DMS79 treated with DMSO at 0.1 percent for 48 hours (cell line): ENCODE measurements at places on chromosomes 6 and 20.
A peak's percentile ranks its signal among the peaks of the same experiment; 100 is the strongest.

- DNase-seq: no peak
Observed at GRCh38 chr6:10405513-10405900, 9.4 kb downstream of the TFAP2A start.

DNA sequence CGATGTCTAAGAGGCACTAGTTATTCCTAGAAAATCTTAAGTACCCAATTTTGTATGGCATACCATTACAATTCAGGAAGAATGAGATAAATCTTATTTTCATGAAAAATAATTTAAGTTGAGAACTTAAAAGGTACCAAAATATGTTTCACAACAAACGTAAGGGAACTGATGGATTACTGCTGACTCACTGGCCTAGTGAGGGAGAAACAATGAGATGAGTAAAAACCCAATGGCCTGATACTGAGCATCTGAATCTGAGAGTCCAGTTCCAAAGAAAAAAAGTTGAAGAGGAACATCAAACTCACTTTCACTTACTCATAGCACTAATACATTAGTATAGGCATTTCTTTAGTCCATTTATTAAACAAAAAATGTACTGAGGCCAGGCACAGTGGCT lies 56.0 kb downstream of the MDN1 start:
- DNase-seq: no peak

DNA sequence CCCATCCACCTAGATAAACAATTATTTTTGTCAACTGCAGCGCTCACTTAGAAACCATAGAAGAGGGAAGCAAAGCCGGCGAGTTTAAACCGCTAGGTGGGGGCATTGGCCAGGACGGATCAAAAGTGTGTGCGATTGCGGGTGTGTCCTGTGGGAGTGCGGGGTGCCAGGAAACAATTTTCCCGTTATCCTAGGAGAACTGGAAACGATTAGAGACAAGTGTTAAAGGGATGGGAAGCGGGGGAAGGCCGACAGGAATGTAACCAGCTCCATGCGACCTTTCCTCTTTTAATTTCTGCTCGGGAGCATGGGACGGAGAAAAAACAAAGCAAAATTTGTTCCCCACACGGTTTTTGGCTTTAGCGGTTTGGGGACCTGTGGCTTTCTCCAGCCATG lies 2.8 kb upstream of the HTR1B start:
- no peak for DNase-seq

GRCh38 chr6:159126590-159126989 lies 42.6 kb upstream of the FNDC1 start:
- no peak for DNase-seq

- no peak for DNase-seq
Observed at GRCh38 chr20:11728937-11729336, 188.8 kb upstream of the BTBD3 start.

DNA sequence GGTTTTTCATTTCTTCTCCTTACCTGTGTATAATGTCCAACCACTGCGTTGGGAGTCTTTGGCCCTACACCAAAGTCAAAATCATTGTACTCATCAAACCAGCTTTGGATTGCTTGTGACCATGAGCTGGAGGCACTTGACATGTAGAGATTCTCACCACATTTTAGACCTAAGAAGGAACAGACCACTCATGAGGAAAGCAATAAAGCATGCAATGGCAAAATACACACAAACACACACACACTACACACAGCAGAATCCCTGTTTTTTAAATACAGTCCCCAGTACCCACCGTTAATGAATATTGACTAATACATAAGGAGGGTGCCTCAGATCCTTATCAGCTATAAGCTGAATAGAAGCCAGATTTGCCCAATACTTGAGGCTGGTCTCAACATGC lies 10.5 kb downstream of the CRISP3 start:
- peak; percentile 87 for DNase-seq

DNA sequence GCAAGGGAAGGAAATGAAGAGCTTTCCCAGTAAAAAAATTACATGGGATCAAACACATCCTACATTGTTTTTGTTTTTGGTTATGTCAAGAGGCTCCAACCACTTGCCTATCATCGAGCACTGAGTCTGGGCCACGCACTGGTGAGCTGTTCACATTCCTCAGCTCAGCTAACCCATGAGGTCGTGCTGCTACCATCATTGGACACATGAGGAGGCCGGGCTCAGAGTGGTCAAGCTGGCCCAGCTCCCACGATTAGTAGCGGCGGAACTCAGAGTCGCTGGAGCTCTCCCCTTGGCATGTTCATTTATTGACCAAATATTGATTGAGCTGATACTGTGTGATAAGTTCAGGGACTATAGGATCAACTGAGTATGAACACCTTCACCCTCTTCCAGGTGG lies 164.9 kb downstream of the CDH26 start:
- DNase-seq: no peak

DNA sequence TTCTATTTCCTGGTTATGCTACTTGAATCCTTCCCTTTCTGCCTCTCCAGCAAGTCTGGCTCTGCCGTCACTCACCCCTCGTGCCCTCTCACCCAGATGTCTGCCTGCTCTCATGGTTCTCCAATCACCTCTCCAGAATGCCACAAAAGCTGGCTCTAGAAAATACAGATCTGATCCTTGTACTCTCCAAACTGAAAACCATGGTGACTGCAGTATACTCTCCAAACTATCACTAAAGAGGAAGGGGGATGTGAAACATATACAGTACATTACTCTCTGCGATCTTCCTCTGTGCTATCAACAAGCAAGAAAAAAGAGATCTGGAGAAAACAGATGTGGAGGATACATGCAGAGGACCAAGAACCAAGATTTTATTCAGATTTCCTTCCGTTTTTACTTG lies 91.1 kb downstream of the ATXN1 start:
- DNase-seq: no peak

DNA sequence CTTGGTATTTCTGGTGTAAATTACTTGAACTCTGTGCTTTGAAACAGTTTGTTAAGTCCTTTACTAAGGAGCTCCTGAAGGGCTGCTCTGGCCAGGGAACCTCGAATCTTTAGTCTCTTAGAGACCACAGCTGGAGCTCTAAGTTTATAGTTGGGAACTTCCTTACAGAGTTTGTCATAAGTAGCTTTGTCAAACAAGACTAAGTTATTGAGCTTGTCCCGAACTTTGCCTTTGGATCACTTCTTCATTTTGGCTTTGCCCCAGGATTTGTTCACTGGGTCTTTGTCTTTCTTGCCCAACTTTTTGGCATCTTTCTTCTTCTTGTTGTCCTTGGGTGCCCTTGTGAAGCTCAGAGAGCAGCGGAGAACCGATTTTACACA lies 64.8 kb downstream of the FAM50B start:
- no peak for DNase-seq

DNA sequence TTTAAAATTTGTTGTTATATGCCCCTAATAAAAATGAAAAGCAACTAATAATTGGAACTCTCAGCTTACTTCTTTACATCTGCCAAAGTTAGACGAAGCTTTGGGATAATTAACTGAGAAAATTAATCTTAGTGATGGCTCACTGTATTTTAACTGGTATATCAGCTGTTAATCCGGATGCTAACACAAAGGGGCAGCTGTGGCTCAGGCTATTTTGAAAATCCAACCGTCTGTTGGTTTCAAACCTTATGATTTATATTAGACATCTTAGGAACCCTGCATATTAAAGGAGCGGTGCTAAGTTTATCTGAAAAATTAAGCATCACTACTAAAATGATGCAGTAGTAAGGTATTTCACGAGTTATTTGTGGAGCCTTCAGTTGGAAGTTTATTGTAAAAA lies 96.6 kb downstream of the AKAP7 start:
- DNase-seq: no peak

GRCh38 chr6:68726992-68727391 lies 91.9 kb downstream of the ADGRB3 start:
- DNase-seq: no peak

DNA sequence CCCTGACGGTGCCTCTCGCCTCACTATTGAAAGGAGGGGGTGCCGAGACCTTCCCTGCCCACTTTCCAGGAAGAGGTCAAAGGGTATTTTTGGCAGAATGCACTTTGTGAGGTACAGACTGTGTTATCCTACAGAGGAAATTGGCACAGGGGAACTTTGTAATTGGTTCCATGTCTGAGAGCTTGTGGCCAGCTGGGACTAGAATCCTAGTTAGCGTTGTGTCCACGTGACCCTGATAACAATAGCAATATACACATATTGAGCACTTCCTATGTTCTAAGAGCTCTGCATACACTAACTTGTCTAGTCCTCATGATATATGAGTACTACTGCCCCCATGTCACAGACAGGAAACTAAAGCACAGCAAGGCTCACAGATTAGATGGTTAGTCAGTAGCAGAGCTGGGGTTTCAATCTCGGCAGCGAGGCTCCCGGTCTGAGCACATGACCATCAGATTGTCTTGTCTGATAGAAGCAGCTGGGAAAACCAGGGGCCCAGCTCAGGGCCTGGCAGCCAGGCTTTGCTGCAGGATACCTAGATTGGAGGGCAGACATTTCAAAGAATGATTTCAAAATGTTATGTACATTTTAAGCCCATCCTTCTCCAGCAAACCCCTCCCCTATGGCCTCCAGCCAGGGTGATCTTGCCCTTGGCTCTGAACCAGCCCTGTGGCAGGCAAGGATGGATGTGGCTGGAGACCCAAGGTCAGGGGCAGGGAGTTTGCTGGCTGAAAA lies 1.4 kb downstream of the MAPK13 start:
- peak; percentile 77 for DNase-seq
